Esophagus muscularis mucosa (tissue), 4 donors: ENCODE measurements at places on chromosomes 3 and 15.

- DNase-seq: no peak
These were observed 1.8 kb downstream of the UBE2E1 start for GRCh38 chr3:23807424-23808015.

GRCh38 chr3:29585368-29585767 is 304.5 kb downstream of the RBMS3 start:
- no peak for DNase-seq

GRCh38 chr3:37912052-37912733 is 50.5 kb downstream of the CTDSPL start:
- DNase-seq: no peak

- DNase-seq: no peak
These were observed 173.0 kb upstream of the AZI2 start for GRCh38 chr3:28521663-28522062.

GRCh38 chr15:63243101-63243500 is 34.3 kb upstream of the APH1B start:
- DNase-seq: no peak

DNA sequence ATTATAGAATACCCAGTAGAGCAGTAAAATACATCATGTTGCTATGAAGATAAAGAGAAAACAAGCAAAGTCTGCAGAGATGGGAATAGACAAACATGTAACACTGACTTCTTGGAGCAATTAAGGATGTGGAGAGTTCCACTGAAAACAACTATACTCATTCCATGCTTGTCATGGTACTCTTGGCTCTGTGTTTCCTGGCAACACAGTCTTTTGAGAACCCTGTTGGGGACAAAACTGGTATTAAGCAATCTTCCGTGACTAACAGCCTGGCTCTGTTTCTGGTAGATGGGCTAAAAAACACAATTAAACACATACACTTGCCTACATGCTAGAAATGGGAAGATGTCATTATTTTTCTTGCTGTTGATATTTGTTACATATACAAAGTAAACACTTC is 1212.3 kb upstream of the GBE1 start:
- no peak for DNase-seq

- no peak for DNase-seq
These were observed 218.4 kb downstream of the ARRDC4 start for GRCh38 chr15:98178861-98179260.

DNA sequence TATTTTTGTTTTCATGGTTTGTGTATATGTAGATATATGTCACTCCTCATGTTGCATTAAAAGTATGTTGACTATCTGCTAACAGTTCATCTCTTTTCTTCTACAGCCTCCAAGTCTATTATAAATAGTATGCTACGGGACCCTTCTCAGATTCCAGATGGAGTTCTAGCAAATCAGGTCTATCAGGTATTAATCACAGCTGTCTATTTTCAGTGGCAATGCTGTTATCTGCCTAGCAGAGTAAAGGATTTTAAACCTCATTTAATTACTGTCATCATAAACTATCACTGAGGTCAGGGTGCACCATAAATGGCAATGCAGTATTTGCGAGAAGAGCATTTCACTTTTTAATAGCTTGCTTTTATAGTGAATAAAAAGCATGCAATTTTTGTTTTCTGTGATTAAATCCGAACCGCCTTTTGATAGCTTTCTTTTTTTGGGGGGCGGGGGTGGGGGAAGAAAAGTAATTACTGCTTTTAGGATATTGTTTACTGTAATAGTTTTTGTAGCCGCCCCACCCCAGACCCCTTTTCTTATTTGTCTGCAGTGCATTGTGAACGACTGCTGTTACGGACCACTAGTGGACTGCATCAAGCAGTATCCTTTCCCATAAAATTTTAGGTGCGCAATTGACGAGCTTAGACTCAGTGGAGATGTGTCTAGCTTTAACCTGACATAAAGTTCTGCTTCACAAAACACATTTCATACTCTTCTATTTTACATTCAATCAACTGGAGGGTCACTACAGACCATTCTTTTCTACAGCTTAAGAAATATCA is 112.3 kb downstream of the CDIN1 start:
- DNase-seq: no peak

GRCh38 chr15:71660501-71660900 is 149.9 kb upstream of the NR2E3 start:
- DNase-seq: peak; percentile 81

DNA sequence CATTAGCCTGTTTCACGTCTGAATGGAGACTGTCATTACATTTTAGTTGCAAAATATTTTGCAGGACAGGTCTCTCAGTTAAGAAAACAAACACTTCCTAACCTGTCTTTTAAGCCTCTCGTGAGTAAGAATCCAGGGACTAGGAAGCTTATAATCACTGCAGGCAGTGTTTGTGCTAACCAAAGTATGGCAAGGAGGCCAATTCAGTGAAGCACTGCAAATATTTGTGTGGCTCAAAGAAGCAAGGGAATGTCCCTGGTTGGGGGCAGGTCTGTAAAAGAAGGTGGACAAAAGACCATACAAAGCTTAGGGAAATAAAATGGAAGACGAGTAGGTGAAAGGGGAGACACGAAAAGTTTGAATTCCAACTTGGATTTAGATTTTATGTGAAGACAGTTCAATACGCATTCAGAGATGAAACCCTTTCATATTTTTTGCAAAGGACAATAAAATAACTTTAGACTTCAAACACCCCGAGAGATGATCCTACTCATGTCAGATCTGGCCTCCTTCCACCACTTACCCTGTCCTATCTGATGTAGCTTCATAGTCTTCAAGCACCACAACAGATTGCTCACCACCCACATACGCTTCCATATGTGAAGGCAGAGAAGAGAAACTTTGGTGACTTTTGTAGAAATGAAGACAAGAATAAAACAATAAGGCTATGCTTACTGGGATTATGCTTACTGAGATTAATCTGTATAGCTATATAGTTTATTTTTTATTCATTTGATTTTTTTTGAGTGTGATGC is 240.9 kb downstream of the TUSC7 start:
- DNase-seq: no peak

- DNase-seq: no peak
These were observed 112.1 kb downstream of the SEMA5B start for GRCh38 chr3:122915300-122916055.

DNA sequence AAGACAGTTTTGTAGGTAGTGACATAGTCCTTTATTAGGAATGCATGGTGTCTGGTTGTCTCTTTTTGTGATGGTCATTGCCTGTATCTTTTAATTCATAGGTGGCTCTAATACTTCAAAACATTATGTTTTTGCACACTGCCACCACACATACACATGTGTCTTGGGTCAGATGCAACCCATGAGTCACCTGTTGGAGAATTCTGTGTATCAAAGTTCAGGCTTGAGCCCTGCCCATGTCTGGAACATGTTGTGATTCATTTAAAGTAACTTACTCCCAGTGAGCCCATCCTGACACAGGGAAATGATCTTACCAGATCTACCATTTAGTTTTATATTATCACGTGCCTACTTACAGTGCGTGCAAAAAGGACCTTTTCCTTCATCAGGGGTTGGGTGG is 142.7 kb downstream of the GHSR start:
- no peak for DNase-seq

GRCh38 chr15:36682101-36682500 is 102.7 kb downstream of the CDIN1 start:
- no peak for DNase-seq

DNA sequence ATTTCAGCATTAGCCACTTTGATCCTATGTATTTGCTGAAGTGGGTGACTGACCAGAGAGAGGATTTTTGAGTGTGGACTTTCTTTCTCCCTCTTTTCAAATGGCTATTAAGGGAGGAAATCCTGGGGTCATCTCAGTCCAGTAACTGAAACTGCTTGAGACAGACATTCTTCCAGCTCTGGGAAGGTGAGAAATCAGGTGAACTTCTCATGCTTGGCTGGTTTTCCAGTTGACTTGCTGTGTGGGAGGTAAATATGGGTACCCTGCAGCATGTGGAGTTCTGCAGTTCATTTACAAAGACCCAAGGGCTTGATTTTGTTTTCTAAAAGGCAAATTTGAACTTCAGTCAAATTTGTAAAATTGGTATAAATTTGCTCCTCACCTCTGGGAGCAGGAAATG is 461.1 kb upstream of the TBL1XR1 start:
- no peak for DNase-seq

DNA sequence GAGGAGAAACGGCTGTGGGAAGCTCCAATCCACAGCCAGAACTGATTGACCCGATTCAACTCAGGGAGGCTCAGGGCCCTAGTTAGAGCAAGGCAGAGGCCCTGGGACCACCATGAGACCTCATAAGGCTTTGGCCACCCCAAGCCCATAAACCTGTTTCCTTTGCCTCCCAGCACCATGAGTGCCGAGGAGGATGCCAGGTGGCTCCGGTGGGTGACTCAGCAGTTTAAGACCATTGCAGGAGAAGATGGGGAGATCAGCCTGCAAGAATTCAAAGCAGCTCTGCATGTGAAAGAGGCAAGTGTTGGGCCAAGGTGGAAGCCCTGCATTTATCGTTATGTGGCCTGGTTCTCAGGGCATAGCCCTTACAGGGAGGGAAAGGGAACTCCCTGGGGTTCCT is 11.9 kb downstream of the NOX5 start:
- DNase-seq: peak; percentile 80

DNA sequence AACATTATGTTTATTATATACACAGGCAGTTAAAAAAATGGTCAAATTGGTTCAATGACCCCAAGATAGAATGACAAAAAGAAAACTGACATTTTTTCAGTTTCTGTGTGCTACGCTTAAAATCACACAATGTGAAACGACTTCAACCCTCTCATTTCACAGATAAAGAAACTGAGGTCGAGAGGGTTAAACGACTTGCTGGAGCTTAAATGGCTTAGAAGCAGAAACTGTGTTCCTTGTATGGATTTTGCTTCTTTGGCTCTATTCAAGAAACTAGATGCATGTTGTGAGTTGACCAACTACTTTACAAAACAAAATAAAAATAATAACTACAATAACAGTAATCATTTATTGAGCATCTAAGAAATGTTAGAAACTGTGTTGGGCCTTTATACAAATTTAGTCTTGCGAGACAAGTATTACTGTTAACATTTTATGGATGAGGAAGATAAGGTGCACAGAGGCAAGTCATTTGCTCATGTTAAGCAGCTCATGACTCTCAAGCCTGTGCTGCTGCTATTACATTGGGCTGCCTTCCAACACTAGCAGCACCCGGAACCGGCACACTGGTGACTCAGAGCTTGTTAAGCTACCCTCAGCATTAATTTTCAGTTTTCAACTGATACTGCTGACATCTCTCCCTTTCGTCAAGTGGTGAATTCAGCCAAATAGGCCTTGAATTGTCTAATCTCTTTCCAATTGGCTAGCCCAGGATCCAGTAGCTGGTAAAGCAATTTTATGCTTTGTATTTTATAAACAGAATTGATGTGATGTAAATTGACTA is 487.6 kb downstream of the NAALADL2 start:
- no peak for DNase-seq

DNA sequence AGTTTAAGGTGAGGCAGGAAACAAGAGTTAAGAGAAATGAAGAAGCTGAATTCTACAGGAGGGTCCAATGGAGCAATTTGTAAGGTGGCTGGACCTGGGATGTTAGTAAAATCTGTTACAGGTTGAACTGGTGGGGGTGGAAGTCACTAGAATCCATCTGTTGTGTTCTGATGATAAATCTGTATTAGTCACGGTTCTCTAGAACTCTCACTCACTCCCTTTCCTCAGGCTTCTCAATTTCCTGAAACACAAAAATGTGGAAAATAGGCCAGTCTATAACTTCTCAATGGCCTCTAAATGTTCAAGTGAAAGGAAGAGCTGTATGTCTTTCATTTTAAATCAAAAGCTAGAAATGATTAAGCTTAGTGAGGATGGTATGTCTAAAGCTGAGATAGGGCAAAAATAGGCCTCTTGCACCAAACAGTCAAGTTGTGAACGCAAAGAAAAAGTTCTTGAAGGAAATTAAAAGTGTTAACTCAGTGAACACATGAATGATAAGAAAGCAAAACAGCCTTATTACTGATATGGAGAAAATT is 180.2 kb upstream of the CBLB start:
- DNase-seq: no peak

DNA sequence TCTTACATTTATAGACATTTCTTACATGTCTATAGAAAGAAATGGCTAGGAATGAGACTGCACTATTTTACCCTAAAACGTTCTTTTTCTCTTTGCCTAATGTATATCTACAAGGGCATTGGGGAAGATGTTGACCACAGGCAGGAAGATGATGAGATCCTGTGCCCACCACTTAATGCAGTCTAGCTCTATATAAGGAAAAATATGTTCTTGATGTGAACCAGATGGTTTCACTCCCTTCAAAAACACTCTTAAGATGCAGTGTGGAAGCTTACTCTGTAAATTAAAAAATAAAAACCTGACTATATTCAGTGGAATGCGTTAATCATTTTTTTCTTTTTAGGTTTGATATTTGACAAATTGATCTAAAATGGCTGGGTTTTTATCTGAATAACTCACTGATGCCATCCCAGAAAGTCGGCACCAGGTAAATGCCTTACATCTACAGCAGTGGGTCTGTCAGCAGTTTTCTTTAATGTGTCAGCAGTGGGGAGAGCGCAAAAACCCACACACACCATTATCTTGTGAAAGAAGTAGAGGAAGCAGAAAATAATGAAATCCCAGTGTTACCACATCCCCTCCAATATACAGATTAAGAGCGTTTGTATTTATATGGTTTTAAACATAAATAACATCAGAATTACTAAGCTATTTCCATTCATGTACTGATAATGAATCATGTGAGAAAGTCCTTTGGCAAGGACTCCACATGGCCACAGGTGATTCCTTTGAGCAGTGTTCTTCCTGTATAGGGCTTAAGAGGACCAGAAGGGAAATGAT is 10.1 kb downstream of the AGTR1 start:
- DNase-seq: no peak

GRCh38 chr3:106342386-106342785 is 473.6 kb upstream of the CBLB start:
- no peak for DNase-seq

GRCh38 chr3:109116031-109116430 is 1.9 kb downstream of the MORC1 start:
- DNase-seq: no peak

- no peak for DNase-seq
These were observed 18.6 kb downstream of the PLD1 start for GRCh38 chr3:171791692-171792076.

DNA sequence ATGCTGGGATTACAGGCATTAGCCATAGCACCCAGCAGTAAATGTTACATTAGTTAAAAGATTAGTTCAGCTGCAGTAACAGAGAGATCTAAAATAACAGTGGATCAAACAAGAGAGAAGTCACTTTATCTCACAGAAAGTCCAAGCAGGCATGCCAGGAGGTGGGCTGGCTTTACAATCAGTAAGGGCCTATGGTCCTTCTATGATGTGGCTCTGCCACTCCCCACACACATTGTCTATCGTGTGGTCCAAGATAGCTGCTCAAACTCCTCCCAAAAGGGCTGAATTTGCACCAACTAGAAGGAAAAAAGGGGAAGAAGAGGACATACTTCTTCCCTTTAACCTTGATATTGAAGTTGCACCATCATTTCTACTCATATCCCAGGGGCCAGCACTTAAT is 4.6 kb upstream of the RUVBL1 start:
- DNase-seq: no peak

- DNase-seq: no peak
These were observed 25.1 kb downstream of the FSTL1 start for GRCh38 chr3:120425572-120426250.
